ENCODE measurements at places on chromosomes 7 and 10.
A peak's percentile ranks its signal among the peaks of the same experiment; 100 is the strongest.

DNA sequence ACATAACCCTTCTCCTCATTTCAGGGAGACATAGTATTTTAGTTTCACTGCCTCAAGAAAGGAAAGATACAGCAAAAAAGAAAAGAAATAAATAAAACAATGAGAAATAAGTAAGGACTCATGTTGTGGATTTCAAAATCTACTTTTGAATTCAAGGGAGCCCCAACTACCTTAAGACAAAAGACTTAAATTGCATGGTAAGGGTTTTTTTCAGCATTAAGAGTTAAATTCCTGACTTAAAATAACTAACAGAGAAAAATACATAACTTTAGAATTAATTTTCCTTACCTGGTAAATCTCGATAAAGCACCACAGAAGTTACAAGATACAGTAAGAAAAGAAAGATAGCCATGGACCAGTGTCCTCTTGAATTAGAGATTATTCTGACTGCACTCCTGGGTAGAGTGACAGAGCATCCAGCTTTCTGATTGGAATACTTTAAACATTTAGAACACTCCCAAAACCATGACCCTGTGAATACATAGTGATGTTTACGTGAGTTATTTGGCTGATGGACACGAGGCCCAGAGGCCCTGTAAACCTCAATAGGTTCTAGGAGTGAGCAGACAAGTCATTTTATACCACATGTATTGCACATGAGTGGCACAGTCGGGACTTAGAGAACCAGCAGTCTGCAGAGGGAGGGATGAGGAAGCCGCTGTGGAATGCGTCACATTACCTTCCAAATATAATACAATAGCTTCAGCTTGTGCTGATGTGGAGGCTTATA is 292.5 kb upstream of the SEMA3C start:
- DNase-seq: no peak

DNA sequence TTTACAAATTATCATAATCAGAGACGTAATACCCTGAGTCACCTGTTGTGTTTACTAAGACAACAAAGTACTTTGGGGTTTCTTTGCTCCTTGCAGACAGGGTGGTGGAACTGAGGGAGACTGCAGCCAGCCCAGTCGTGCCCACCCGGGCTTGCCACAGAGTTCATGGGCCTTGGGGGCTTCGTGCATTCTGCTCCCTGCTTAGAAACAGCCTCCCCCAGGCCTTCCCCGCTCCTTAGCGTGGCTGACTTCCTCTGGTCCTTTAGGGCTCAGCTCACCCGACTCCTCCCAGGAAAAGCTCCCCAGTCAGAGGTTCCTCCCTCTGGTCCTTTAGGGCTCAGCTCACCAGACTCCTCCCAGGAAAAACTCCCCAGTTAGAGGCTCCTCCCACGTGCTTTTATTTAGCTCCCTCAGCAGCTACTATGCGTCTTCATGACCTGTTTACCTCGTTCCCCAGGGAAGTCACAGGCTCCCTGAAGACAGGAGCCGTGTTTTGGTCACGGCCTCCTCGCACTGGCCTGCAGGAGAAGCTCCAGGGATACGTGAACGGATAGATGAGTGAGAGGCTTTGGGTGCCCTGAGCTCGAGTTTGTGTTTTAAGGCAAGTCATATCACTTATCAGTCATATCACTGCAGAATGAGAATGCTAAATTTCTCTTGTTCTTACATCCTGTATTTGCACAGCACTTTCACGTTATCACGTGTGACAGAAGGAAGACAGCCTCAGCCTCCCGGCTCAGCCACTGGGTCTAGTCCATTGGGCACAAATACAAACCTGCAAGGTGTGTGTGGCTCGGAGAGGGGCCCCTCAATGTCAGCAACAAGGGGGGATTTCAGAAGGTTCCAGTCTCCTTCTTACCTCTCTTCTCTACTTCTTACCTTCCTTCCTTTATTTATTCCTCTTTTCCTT is 52.7 kb upstream of the VIPR2 start:
- DNase-seq: no peak

DNA sequence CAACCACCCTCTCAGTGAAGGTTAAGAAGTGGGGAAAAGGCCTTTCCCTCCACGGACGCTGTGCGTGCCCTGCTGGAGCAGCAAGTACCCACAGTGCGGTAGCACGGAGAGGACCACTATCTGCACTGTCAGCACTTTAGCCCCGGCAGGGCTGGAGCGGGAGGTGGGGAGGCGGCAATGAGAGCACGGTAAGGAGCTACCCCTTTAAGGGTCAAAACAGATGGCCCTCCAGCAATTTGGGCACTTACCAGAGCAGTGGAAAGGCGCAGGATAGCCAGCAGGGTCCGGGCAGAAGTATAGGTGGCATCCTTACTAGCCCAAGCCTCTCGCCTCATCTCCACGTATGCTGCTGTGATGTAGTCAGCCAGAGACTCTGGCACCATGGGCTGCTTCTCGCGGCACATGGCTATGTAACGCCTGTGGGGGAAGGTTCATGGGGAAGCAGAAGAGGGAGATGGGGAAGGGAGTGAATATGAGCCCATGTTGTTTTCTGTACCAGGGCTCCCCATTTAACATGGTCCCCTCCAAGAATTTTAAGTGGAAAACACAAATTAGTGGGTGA is 5.2 kb downstream of the COPS6 start:
- no peak for DNase-seq

DNA sequence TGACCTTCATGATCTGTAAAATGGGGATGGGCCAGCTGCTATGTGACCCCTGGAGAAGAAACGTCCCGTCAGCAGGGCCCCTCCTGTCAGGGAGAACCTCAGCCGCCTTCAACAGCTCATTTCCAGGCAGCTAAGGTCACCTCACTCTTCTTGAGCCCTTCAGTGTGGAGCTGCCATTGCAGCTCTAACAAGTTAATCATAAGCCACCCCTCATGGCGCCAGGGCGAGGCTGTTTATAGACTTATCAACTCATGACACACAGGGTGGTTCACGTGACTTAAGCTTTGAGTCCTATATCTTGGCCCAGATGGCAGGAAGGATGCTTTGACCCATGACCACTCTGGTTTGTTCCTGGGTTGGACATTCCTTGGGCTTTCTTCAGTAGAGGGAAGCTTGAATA is 315.1 kb downstream of the TNS3 start:
- no peak for DNase-seq

GRCh38 chr7:20506175-20506574 is 109.3 kb upstream of the ABCB5 start:
- DNase-seq: no peak

- peak; percentile 38 for DNase-seq
Measured at GRCh38 chr7:953547-954327, 743 bp downstream of the ADAP1 start.

DNA sequence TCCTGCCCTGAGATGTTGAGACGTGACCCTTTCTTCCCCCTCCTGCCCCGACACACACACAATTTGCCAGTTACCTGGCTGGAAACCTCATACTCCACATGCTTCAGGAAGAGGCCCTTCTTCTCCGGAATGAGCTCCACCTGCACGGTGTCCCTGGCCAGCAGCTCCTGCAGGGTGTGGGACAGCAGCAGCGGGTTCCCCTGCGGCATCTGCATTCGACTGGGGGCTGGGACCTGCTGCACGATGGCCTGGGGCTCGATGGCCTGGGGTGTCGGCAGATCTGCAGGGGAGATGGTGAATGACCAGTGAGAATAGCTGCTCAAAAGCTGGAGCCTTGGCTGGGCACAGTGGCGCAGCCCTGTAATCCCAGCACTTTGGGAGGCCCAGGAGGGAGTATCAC is 36.0 kb downstream of the NUDT1 start:
- DNase-seq: no peak

DNA sequence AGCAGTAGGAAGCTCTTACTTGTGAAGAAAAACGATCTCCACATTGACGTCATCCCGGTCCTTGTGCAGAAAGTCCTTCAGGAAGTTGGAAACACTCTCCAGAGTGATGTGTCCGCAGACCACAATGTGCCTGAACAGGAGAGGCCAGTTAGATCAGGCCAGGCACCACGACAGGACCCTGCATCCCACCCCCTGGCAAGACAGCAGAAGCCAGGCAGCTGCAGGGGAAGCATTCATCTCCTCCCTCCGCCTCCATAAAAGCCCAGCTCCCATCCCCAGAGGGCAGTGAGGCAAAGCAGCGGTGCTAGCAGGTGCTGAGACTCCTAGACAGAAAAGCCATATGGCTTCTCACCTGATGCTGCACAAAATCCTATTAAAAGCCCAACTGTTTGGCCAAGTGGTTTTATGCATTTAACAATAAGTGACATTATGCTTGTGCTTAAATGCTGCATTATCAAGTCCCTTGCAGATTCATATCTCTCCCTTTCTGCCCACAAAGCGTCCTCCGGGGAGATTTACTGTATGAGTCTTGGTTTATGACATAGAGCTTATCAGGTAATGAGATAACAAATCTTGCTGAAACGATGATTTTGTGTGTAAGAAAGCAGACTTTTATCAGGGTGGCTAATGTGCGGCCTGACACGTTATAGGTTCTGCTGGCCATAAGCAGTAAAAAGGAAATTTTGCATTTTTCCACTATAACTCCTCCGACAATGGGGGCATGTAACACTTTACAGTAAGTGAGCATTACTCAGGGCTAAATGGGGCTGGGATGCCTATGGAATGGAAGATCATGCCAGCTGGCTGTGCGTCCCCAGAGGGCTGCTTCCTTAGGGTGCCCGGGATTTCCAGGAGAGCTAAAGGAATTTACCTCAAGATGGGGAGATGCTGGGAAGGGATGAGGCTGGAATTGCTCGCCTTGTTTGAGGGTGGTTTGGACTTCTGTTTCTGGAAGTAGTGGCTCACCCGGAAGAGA is 546.9 kb downstream of the KCNMA1 start:
- DNase-seq: no peak

DNA sequence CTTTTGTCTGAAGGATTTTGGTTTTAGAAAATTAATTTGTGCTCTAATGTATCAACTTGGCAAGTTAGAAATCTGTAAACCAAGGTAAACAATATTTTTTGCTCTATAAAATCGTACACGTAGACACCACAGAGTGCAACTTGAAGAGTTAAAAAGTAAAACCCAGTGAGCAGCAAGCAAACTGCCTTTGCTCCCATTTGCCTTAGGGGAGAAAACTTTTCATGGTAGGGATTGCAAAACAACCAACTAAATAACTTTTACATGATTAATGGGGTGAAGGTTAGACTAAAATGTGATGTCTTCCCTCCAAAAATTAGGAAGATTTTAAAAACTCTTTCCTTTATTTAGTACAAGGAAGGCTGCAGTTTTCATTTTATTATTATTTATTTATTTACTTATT is 224.2 kb upstream of the LYZL1 start:
- no peak for DNase-seq

- DNase-seq: peak; percentile 66
Measured at GRCh38 chr10:101694674-101695403, at the start of gene FBXW4. Gene FBXW4 (minus strand): TSS chr10:101695170. CDS start chr10:101695105, 65 bp downstream.

- DNase-seq: no peak
Measured at GRCh38 chr7:79593866-79594301, 140.4 kb upstream of the MAGI2 start.

DNA sequence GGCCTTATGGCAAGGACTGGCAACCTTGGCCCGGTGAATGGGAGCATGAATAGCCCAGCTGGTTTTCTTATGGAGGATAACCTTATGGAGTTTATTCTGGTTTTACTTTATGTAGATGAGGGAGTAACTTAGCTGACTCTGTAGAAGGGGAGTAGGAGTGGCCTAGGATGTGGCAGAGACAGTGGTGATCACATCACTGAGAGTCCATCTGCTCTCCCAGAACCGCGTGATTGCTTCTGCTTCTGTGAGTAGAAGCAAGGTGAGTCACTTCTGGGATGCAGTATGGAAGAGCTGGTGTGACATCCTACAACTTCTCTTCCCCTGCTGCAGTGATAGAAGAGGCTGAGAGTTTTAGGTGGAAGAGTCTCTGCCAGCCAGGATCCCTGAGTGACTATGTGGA is 129.2 kb downstream of the RPS24 start:
- no peak for DNase-seq

DNA sequence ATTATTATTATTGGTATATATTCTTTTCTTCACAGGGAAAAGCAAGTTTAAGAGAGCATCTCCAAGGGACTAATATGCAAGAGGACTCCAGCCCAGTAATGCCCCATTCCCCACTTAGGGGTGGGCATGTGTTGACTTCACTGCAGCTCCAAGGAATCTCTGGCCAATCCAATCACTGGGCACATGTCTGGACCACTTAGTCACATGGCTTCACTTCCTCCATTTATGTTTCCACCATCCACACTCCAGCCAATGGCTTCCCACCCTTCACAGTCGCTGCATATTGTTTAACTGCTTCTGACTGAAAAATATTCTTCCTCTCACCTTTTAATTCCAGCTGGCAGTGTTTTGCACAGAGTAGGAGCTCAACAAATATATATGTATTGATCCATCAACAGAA is 43.6 kb downstream of the FBXL13 start:
- DNase-seq: no peak

DNA sequence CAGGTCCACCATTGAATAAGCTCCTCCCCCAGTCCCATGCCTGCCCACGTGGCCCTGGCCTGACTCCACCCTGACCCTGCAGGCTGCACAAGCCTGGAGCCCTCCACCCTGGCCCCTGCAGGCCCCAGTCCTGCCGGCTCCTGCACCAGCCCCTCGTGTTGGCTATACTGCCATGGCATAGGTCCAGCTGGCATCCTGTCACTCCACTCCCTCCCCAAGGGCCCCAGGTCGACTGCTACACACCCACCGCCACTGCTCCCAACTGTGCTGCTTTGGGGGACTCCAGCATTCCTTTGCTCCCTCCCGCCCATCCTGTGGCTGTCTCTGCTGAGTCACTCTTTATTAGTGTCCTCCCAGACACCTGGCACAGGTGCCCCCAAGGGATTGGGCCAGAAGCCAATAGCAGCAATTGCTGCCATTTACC is 32.4 kb upstream of the HSPA12A start:
- no peak for DNase-seq

DNA sequence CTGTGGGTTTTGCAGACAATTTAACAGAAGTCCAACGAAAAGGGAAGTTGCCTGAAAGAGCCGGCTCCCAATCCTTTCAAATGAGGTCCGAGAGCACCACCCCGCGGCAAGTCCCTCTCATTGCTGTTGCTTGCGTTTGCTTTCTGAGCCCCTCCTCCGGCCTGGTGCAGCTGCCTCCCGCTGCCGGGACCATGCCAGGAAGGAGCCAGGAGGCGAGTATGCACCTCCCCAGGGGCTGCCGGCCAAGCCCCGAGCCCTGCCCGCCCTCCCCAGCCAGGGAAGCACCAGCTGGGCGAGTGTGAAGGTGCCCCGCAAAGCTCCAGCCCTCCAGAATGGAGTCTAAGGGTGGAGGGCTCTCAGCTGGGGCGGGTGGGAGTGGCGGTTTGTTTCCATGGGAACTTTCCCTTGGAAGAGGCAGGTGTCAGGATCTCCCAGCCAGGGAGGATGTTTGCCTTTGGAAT is 25.8 kb upstream of the PPP2R2D start:
- peak; percentile 78 for DNase-seq

GRCh38 chr7:132072165-132072564 is 504.1 kb downstream of the PLXNA4 start:
- no peak for DNase-seq

- DNase-seq: no peak
Measured at GRCh38 chr10:44192435-44192834, 192.5 kb downstream of the CXCL12 start.

- DNase-seq: no peak
Measured at GRCh38 chr10:2905851-2906250, 161.5 kb upstream of the PFKP start.

- no peak for DNase-seq
Measured at GRCh38 chr7:7913504-7913903, 55.1 kb upstream of the GLCCI1 start.
